ENCODE measurements at places on chromosomes 1 and 21.

- peak; percentile 20 for DNase-seq
Measured at GRCh38 chr1:244114892-244115291, 63.8 kb downstream of the ZBTB18 start.

DNA sequence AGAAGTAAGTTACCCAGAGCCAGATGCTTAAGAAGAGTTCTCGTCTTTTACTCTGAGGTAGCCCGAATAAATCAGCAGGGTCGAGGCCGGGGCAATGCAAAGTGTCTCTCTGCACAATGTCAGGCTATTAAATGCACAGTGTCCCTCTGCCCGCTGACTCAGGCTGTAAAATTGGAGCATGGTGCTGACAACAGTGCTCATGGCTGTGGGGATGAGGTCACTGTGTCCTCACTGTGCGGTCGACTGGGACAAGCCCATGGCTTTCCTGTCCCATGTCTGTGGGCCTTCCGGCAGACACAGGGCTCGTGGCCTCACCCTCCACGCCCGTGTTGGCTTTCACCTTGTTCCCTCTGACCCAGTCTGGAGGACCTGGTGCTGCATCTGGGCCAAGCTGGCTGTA lies 14.6 kb upstream of the SLC2A1 start:
- DNase-seq: no peak

DNA sequence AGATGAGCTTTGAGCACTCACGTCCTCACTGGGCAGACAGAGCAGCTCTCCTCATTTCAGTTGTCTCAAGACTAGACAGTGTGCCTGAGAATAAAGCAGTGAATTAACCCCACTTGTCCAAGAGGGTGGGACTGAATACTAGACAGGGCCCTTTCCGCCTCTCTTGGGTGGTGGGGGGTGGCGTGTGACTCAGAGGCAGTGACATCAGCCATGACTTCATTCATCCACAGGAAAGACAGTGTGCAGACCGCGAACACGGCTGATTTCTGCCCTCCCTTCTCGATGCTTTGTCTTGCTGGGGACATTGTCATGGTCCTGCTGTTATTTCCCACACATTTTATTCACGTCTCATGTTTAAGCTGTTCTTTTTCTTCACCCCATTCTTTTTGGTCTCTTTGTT lies 64.9 kb downstream of the FGGY start:
- no peak for DNase-seq

DNA sequence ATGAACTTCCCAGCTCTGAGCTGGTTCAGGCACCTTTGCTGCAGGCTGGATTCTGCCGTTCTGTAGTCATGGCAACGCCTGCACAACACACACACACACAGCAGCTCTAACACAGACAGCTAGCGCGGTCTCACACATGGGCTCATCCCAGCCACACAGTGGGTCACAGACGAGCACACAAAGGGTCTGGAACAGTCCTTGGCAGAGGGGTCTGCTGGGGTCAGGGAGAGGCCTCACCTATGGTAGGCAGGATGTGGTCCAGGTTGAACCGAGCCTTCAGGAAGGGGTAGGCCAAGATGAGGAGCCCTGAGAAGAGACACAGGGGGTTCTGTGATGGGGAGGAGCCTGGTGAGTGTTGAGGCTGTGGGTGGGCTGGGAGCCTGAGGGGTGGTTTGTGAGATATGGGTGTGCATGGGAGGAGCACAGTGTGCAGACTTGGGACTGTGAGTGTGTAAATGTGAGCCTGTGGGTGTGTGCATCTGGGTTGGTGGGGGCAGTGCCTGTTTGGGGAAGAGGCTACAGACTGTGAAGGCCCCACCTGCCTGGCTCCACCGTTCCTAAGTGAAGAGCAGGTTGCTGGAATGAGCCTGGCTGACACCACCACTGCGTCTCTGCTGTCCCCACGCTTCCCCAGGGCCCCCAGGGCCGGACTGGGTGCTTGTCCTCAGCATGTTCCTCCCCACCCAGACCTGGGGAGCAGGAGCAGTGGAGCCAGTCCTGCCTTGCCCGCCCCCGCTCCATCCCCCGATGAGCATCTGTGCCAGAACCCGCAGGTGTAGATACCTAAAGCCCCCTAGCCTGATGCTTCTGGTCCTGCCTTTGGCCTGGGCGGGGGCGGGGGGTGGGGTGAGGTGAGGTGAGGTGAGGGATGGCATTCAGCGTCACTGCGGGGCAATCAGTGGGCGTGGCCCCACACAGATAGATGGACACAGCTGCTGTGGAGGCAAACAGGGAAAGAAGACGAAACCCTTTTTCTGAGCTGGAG lies 1.5 kb downstream of the KNCN start:
- DNase-seq: peak; percentile 46

DNA sequence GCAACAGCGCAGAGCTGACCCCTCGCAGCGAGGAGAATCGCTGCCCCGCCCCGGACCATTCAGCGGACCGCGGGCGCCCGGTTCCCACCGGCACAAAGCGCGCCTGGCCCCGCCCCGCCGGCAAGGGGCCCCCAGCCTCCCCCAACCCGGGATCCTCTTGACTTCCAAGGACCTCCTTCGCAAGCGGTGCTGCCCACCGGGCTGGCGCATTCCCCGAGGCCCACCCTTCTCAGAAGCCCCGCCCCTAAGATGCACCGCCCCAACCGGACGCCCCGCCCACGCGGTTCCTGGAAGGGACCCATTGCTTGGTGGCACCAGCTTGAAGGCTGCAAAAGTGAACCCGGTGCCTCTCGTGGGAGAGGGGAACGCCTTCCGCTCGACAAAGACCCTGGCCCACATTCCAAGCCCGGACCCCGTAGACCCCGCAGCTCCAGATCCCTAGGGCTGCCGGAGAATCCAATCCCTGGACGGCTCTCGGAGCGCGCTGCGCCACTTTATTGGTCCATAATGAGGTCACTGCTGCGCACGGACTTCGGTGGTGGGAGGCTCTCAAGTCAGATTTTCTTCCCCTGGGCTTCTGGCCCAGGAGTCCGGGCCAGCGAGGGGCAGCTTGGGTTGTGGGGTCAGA lies 2.0 kb downstream of the HES3 start:
- DNase-seq: no peak
